ENCODE measurements at places on chromosomes 4 and X. TPM values are rescaled to one million over a fixed set of nuclear protein-coding genes. Genes with fewer than 3 reads are reported as not detected.

EDNRA gene
- not detected for total RNA-seq

PHKA1 gene
- 9.4 TPM for total RNA-seq

RAB9A gene
- 24.9 TPM for total RNA-seq

VGLL1 gene
- not detected for total RNA-seq

TCEAL6 gene
- not detected for total RNA-seq

LDOC1 gene
- total RNA-seq: 5.3 TPM

NDP gene
- not detected for total RNA-seq

PRR32 gene
- total RNA-seq: not detected

MAGEC1 gene
- total RNA-seq: not detected

PCSK1N gene
- total RNA-seq: 1.3 TPM

MAGEB2 gene
- total RNA-seq: not detected

CXorf66 gene
- not detected for total RNA-seq

SPANXN3 gene
- not detected for total RNA-seq

NHS gene
- total RNA-seq: 6.7 TPM
